Suppressor macrophage treated with lipopolysaccharide for 1 hour (primary cell): ENCODE measurements at places on chromosomes 1 and 21.

- no peak for DNase-seq
Measured at GRCh38 chr1:176701151-176701866, 238.3 kb downstream of the PAPPA2 start.

- no peak for DNase-seq
Measured at GRCh38 chr21:15259824-15260223, 195.0 kb upstream of the NRIP1 start.

DNA sequence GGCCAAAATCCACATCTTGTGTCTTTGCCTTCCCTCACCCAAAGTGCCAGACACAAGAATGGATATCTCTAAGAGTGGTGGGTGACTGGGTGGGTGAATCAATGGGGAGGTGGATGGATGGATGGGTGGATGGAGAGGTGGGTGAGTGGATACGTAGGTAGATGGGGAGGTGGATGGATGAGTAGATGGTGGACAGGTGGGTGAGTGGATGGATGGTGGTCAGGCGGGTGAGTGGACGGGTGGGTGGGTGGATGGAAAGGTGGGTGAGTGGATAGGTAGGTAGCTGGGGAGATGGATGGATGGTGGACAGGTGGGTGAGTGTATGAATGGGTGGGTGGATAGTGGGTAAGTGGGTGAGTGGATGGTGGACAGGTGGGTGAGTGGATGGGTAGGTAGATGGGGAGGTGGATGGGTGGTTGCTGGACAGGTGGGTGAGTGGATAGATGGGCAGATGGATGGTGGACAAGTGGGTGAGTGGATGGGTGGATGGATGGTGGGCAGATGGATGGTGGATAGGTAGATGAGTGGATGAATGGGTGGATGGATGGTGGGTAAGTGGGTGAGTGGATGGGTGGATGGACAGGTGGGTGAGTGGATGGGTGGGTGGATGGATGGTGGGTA, 34.2 kb downstream of the SLC19A1 start:
- DNase-seq, result no peak

GRCh38 chr1:31799196-31799894, 16.5 kb downstream of the SPOCD1 start:
- DNase-seq, result no peak

GRCh38 chr1:74858136-74858535, 125.2 kb downstream of the TYW3 start:
- no peak for DNase-seq

DNA sequence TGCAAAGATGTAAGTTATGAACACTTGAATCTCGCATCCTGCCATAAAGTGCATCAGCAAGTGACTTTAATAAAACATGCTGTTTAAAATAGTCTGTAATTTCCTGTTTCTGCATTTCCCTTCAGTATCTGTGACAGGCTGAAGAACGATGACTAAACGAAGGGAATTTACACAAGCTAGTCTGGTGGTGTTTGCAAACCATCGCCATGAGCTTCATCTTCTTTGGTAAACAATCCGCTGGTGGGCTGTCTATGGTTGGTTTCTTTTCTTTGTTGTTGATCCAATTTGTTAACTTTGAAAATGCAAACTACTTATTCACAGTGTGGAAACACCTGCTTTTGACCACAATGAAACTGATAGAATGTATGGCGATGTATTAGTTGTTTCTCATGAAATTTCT, 13.9 kb downstream of the SERTAD4 start:
- DNase-seq, result peak; percentile 50

GRCh38 chr1:43171312-43171875, 696 bp downstream of the EBNA1BP2 start:
- no peak for DNase-seq

GRCh38 chr1:19738076-19738475, 61.6 kb downstream of the TMCO4 start:
- no peak for DNase-seq
